ENCODE measurements at places on chromosomes 2 and 18.

GRCh38 chr2:99602476-99602875, 112.7 kb upstream of the REV1 start:
- ATAC-seq = no peak

GRCh38 chr2:58702302-58702885, 461.3 kb upstream of the FANCL start:
- no peak for ATAC-seq

- no peak for ATAC-seq
Observed at GRCh38 chr18:44793194-44793593, 112.5 kb downstream of the SETBP1 start.

- ATAC-seq = no peak
Observed at GRCh38 chr18:31497404-31497835, 557 bp upstream of the DSG2 start.

GRCh38 chr2:175872721-175873120, 129.3 kb downstream of the LNPK start:
- no peak for ATAC-seq
